ENCODE measurements at places on chromosomes 1 and 21.
A peak's percentile ranks its signal among the peaks of the same experiment; 100 is the strongest.

- no peak overlapping the region for H3K27ac ChIP-seq
- H3K36me3 ChIP-seq = no peaks in the 10 kb centered on the region
- H3K27me3 ChIP-seq = peaks cover 10% of the 10 kb centered on the region
- ATAC-seq = no peak
Observed at GRCh38 chr1:244002721-244003120, 48.4 kb upstream of the ZBTB18 start.

DNA sequence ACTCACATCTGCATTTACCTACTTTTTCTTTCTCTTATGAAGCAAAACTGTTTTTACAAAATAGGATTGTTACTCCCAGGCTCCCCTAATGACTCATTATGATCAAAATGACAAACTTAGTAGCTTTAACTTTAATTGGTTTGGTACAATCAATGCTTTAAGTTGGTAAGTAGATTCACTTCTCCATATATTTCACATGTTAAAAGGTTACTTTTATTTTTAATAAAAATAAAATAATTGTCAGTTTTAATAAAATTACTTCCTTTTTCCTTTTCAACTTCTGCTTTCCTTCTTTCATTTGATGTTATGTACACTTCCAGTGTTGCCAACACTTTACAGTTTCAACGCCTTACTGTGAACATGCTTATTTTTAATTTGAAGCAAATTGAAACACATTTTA lies 477.6 kb downstream of the SETD4 start:
- no peak overlapping the region for H3K4me3 ChIP-seq
- H3K4me1 ChIP-seq = peaks cover 16% of the 10 kb centered on the region
- no peaks in the 10 kb centered on the region for H3K36me3 ChIP-seq
- no peak for ATAC-seq
- H3K27me3 ChIP-seq = peaks cover 16% of the 10 kb centered on the region

GRCh38 chr1:53063744-53064515 lies 1.9 kb downstream of the PODN start:
- H3K27ac ChIP-seq = no peak overlapping the region
- no peak for ATAC-seq
- H3K4me1 ChIP-seq = peaks cover 4% of the 10 kb centered on the region
- H3K36me3 ChIP-seq = no peaks in the 10 kb centered on the region

- H3K27ac ChIP-seq = peak overlapping the region; percentile 93
- peaks cover 10% of the 10 kb centered on the region for H3K36me3 ChIP-seq
- peak; percentile 52 for ATAC-seq
- no peaks in the 10 kb centered on the region for H3K27me3 ChIP-seq
Observed at GRCh38 chr1:160429702-160430535, 29.6 kb downstream of the VANGL2 start.
